ENCODE measurements at places on chromosomes 4 and X.

DNA sequence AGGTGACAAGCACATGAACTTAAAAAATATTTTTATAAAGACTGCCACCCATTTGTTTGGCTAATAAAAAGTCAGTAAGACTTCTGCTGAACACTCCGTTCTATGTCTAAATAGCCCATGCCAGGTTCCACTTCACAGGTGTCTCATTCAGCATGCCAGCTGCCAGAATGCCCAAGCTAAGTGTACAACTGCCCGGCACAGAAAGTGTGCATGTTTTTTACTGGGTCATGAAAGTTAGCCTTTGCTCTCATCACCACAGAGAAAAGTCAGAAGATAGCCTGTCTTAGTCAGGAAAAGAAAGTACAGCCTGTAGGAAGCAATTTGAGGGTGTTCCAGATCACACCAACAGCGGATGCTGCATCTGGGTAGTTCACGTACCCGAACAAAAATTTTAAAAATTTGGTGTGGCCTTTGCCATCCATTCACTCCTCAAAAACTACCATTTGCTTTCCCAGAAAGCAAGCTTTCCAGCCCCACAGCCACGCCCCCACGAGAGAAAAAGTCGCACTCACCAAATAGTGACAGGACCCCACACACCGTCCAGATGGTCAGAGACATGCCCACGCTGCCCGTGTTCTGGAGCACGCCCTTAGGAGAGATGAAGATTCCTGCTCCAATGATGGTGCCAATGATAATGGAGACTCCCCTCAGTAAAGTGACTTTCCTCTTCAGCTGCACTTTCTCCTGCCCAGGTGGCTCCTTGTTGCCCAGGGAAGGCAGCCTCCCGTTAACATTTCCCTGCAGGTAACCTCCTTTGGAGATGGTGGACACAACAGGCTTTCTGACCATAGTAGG lies 671 bp downstream of the SLC7A11 start:
- no peak for DNase-seq

DNA sequence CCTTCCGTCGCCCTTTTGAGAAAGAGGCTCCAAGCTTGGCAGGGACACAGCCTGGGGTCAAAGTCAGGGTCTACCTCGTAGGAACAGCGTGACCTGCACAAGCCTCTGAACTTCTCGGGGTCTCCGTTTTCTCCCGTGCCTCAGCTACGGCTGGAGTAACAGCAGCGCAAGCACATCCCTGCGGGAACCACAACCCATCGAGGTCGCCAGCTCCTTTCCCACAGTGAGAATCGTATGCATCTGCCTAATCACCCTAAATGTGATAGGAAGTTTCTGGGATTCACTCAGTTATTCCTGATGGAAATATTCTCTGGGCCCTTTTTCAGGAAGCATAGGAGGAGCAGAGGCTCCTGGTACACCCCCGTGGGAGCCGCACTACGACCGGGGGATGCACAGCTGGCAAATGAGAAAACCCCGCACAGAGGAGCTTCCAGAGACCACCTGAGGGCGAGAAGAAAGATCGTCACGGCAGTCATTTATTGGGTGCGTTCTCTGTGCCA lies 24.7 kb downstream of the PPP2R2C start:
- DNase-seq: no peak

DNA sequence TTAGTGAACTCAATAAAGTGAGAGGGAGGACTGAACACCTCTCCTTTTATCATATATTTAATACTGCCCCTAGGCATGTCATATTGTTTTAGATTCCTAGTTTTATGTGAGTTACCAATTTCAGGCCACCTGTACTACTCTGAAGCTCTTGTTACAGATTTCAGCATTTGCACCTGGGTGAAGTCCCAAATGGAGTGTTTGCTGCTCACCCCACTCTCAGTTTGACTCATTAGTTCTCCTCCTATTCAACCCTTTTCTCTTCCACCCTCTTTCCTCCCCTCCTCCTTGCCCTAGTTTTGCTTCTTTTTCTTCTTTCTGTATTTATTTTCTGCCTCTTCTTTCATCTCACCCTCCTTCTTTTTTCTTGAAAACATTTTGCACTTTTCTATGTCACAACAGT lies 1852.2 kb upstream of the IGFBP7 start:
- no peak for DNase-seq

DNA sequence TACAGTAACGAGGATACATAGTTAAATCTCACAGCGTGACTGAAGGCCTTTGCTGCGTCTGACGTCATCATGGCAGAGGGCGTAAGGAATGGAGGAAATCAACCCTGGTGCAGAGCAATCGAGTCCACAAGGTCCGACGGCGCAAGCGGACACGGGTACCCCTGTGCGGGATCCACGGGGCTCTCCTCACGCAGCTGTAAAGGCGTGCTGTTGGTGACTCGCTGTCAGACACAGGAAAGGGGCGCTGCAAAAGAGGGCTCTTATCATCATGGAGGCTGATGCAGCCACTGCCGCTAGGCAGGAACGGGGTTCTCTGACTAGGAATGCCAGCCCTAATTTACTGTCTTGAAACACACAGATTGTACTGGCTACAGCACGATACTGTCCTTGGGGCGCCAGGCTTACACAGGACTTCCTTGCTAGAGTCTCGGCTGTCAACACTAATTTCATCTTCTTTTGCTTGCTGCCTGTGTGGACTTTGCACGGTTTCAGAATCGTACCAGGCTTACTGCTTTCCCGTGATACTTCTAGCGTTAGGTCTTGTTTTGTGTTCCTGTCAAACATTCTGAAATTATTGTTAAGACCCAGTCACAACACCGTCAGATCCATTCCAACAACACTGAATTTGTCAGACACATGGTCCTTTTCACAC lies 13.6 kb downstream of the RNF212 start:
- no peak for DNase-seq

- no peak for DNase-seq
Observed at GRCh38 chrX:135436966-135437866, 15.5 kb downstream of the SMIM10L2A start.

GRCh38 chr4:100288161-100288560 lies 97.9 kb upstream of the DDIT4L start:
- no peak for DNase-seq

DNA sequence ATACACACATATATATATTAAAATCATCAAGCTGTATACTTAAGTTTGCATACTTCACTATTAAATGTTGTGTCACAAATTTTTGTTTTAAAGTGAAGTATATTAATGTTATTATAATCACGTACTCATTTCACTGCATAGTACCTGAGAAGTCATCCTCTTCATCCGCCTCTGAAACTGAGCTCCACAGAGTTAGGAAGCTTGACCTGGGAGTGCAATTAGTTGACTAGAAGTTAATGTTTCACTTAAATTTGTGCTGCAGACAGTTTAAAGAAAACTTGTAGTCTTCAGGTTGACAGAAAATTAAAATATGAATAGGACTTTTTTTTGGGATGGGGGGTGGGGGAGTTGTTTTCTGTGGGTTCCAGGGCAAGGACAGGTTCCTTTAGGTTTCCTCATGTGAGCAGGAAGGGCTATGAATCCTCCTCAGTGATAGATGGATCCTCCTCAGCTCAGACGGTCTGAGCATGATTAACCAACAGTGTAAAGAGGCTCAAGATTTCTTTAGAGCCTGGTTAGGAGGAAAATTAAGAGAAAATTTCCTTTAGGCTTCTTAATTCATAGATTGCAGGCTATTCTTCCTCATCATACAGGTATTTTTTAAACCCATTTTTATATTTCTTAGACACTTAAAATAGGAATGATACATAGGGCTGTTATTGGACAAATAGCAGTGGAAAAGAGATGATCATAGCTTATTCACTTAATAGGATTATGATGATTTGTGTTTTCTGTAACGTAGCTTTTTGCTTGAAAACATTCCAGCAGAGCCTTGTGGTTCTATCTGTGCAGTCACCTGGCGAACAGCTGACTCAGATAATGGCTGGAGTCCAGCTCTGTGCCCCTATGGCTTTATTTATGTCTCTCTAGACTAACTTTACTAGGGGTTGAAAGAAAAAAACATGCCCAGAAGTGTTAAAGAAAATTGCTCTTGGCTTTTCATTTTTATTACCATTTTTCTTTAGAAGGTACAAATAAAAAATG lies 102.7 kb downstream of the SLC4A4 start:
- no peak for DNase-seq

DNA sequence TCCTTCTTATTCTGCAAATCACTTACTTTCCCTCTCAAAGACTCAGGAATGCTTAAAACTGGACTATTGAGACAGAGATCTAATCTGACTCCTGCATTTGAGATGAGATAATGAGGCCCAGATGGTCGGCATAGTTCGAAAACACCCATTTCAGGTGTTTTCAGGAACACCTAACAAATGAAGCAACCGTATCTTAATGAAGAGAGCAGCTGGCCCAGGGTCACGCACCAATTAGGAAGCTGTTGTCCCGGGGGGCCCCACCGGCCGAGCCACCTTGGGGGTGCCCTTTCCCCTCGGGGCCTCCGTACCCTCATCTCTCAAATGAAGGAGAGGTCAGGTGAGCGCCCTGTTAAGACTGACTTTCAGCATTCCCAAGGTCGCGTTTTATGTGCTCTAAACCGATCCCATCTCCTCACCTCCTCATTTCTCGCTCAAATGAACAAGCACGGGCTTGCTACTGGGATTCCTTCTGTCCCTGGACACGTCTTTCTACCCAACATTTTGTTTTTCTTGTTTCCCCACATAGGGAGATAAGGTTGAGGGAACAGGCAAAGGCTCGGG lies 824 bp downstream of the LRPAP1 start:
- no peak for DNase-seq

Data from AML-193 (cell line).